ENCODE measurements at places on chromosomes 6 and 20.

DNA sequence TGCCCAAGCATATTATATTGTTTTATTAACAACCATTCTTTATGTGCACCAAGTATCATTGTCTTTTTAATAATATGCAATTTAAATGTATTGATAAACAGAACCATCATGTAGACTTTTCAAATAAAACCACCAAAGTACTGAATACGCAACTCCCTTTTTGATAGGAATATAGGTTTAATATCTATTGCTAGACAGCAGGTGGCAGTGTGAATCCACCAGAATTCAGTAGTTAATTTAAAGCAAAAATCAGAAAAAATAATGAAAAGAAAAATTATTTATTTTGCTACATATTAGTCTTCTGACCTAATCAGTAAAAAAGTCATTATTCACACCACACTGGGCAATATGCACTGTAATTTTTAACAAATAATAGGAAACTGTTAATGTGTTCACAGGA, 143.7 kb downstream of the KLHL32 start:
- peak; percentile 64 for DNase-seq

- peak; percentile 70 for DNase-seq
Observed at GRCh38 chr20:14879020-14879697, 541.7 kb upstream of the FLRT3 start.

- peak; percentile 46 for DNase-seq
Observed at GRCh38 chr6:110232450-110232849, 52.2 kb downstream of the CDC40 start.

DNA sequence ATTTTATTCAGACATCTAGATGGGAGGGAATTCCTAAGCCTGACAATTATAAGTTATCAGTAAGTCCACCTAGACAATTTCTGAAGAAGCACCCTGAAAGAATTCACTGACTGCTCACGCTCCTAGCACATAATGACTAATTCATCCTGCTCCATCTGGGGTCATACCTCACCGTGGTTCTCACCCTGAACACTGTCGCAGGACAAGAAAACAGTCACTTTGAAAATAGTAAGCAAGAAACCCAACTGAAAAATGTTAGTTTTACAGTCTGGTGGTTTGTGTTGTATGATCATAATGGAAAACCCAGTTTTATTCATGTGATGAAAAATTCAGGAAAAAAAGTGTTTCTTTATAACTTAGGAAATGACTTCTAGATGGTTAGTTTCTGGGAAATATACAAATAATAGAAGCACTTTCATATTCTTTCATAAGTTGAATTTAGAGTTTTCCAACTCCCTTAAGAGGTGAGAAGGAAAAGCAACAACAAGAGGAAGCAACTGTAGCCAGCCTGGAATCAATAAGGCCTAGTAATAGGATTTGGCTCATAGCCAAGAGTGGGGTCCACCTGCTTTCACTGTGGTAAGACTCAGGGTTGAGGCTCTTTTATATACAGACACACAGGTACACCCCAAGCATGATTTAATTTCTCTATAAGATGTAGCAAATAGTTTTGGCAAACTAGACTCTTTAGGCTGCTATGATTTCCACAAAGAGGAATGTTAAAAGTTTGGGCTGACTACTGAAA, 94.1 kb downstream of the HIVEP2 start:
- DNase-seq: no peak

- peak; percentile 98 for DNase-seq
Observed at GRCh38 chr20:38073307-38074071, 39.9 kb downstream of the RPRD1B start.

DNA sequence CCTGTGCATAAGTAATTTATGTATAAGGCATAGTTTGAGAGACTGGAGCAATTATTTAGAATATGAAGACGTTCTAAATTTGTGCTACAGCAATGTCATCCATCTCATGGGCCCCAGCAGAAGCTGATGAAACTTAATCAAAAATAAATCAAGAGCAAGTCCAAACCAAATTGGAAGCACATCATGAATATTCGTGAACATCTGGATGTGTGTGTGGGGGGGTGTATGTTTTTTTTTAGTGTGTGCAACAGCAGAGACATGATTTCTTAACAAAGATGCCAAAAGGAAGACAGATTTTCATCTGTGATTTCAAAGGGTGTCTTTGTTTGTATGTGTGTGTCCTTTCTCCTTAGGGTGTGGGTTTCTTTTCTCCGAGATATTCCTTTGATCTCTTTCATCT, 58.9 kb downstream of the SASH1 start:
- DNase-seq: no peak

GRCh38 chr6:112877134-112878100, 530.3 kb downstream of the RFPL4B start:
- DNase-seq: peak; percentile 86

DNA sequence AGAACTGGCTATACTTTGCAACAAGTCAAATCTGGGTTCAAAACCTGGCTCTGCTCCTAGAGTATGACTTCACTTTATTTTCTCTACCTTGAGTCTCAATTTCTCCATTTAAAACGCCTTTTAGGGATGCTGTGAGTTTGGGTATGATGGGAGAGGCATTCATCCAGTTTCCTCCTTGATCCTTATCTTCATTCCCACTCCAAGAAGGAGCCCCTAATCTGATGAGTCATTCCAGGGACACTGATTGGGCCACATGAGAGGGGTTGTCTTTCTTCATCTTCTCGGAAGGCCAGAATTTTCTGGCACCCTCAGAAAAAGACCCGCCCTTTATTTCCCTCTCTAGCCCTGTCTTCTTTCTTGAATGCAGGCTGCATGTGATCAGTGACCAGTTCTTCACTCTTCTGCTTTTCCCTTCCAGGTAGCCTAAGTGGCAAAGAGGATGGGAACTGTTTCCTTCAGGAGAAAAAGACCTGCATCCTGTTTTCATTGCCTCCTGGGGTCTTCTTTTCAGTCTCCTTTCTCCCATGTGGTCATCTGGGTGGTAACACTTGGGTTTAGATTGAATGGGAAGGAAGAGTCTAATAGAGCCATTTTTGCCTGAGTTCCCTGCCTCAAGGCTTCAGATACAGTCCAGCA, 32.1 kb upstream of the PNRC1 start:
- no peak for DNase-seq

GRCh38 chr20:63248835-63249591, 5.2 kb downstream of the NKAIN4 start:
- DNase-seq: no peak

DNA sequence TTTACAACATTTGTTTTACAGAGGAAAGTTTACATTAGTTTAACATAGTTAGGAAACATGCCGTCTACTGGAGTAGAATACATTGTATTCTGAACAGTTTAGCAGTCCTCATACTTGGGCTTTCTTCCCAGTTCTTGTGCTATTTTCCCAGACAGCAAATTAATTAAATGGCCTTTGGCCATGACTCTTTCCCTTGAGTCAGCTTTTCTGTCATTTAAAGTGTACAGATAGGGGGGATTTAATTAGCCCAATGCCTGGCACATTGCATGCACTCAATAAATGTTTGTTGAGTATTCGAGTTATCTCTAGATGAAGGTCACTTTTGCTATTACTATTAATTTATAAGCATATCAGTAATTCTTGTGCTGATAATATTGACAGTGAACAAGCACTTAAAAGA, 1.6 kb downstream of the TMEM244 start:
- DNase-seq: peak; percentile 76

DNA sequence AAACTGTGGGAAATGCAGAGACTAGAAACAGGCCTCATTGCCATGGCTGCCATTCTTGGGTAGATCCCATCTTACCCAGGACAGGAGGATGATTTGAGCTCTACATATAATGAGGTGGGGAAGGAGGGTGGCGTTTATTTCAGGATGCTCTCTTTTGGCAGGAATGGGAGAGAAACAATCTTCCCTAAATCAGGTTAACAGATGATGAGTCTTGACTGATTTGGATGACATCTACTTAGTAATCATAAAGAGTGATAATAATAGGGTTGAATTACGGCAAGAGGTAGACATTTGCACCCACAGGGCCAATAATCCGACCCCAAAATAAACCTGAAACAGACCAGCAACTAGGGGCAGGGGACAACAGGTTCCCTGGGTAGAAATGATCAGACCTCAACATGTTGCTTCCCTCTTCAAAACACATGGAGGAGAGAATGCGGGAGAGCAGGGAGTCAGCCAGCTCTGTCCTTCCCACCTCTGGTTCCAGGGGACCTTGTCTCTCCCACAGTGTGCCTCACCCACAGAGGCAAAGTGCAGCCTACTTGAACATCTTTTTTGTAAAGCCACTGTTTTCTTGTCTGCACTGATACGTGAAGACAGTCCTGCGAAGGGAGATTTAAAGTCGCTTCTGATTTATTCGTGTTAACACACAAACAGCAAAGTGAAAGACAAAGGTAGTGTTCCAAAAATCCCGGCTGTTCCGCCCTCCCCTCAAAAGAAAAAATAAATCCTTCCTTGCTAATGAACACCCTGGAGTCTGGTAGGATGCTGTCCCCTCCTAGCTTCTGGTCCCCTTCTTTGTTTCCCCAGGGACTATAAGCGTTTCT, 3.9 kb downstream of the FOXQ1 start:
- no peak for DNase-seq

- DNase-seq: no peak
Observed at GRCh38 chr6:40376113-40376650, 211.0 kb downstream of the LRFN2 start.

- peak; percentile 16 for DNase-seq
Observed at GRCh38 chr6:73942592-73943186, 246.7 kb downstream of the CD109 start.

DNA sequence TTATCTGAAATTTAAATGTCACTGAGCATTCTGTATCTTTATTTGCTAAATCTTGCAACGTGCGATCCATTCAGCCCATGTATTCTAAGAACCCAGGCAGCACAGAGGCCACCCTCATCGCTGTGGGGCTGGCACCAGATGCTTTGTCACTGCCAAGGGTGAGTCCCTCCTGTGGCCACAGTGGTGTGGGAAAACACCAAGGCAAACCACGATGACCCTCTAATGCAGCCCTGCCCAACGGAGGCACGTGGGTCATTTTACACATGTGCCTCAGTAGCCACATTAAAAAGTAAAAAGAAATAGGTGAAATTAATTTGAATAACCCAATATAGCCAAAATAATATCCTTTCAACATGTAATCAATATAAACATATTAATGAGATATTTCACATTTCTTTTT, 221.7 kb downstream of the UNC5CL start:
- no peak for DNase-seq

GRCh38 chr6:105793130-105793529, 293.0 kb upstream of the PRDM1 start:
- DNase-seq: no peak

- DNase-seq: no peak
Observed at GRCh38 chr6:170212956-170213636, 77.8 kb downstream of the DLL1 start.

DNA sequence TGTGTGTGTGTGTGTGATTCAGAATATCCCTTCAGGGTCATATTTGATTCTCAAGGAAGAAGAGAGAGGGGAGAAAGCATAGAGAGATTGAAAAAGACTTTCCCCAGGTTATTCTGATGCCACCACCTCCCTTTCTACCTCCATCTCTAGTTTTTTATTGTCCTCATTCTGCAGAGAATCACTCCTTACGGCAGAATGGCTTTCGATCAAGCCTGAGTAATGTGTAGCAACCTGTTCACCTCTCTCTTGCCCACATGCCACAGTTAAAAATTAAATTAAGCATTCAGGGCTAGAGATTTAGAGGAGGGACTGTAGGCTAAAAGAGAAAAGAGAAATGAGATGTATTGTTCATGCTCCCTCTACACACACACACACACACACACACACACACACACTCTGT, 18.1 kb downstream of the KLHL32 start:
- no peak for DNase-seq

DNA sequence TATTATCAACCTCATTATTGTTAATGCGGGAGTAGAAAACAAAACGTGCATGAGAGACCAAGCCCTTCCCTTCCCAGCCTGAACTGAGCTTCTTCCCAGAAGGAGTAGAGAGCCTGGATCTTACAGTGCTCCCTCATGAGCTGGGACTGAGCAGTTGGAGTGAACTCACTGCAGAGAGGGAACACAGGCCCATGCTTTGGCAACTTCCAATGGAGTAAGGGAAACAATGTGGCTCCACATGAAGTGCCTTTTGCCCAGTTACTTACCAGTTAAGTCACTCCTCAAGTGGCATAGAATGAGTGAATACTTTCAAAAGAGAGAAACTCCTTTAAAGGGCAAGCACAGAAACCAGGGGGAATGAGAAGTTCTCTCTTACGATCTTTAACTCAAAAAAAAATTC, 12.4 kb downstream of the FHL5 start:
- no peak for DNase-seq

GRCh38 chr6:157063923-157064322, 259.4 kb downstream of the TMEM242 start:
- DNase-seq: no peak

DNA sequence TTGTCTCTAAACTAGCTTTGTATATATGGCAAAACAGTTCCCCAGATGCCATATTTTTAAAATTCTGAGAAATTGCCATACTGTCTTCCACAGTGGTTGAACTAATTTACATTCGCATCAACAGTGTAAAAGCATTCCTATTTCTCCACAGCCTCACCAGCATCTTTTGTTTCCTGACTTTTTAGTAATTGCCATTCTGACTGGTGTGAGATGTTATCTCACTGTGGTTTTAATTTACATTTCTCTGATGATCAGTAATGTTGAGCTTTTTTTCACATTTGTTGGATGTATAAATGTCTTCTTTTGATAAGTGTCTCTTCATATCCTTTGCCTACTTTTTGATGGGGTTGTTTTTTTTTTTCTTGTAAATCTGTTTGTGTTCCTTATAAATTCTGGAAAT, 1222.7 kb upstream of the CITED2 start:
- DNase-seq: peak; percentile 36

- DNase-seq: no peak
Observed at GRCh38 chr6:1622851-1623768, 13.4 kb downstream of the FOXC1 start.

- DNase-seq: no peak
Observed at GRCh38 chr6:105397987-105398386, 4.9 kb downstream of the PREP start.

DNA sequence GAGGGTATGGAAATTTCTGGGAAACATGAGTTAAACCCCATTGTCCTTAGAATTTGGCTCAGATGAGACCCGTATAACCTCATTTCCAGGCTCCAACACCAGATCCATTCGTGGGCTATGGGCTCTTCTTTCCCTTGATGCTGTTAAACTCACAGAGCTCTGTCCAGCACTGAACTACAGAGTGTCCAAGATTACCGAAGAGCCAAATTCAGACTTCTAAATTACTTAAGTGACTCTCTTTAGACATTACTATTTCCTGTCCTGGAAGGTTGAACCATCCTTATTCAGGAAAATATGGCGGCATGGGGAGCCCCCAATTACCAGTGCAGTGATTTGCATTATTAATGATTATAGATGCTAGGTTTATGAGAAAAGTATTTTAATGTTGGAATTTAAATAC, 124.9 kb upstream of the EDN1 start:
- DNase-seq: no peak

DNA sequence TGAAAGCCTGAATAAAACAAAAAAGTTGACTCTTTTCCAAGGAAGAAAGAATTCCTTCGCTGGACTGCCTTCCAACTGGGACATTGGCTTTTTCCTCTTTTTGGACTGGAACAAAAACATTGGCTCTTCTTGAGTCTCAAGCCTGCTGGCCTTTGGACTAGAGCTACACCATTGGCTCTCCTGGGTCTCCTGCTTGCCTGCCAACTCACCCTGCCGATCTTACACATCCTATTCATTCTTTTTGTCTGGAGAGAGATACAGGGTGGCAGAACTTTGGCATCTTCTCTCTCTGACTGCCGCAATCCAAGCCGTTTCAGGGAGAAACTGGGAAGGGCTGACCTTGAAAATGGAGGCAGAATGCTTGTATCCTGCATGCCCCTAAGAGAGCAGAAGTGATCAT, 20.2 kb downstream of the DDO start:
- DNase-seq: no peak
